HFFc6 (cell line): ENCODE measurements at places on chromosomes 2 and 18.

DNA sequence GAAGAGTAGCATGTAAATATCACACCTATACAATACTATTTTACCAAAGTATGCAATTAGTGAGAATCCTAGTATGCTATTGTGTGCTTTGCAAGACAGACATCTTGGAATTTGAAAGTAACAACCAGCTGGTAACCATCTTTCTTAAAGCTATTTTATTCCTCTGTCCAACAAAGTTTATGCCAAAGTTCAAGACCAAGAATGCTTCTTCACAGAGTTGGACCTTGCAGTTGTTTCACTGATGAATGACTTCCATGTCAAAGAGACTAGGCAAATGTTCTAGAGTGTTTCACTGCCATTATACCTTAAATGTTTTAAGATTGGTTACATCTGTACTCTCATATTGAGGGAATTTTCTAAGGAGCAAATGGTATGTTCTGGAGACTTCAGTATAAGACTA lies 215.2 kb upstream of the CRIM1 start:
- no peaks in the 10 kb centered on the region for H3K36me3 ChIP-seq
- H3K27ac ChIP-seq = no peak overlapping the region
- no peaks in the 10 kb centered on the region for H3K4me1 ChIP-seq
- DNase-seq = no peak
- peaks cover 2% of the 10 kb centered on the region; the same call in 1 of the 2 replicates for H3K27me3 ChIP-seq
- no peak overlapping the region for H3K4me3 ChIP-seq

DNA sequence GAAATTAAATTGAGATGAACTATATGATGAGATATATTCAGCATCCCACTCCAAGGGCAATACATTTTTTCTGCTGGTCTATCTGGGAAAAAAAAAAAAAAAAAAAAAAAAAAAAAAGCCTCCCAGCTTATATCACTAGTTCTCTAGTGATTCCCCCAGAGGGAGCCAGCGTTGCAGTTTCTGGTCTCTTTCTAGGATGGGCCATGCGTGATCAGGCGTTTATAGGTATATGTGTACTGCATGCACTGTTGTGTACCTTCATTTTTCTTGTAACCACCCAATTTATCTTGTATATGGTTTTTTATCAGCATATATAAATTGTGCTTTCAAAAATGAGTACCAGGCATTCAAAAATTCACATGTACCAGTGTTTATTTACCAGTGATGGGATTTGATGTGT lies 35.1 kb downstream of the DCDC2C start:
- no peak overlapping the region for H3K27ac ChIP-seq
- no peak overlapping the region for H3K4me3 ChIP-seq
- no peaks in the 10 kb centered on the region for H3K4me1 ChIP-seq
- DNase-seq = no peak
- no peaks in the 10 kb centered on the region for H3K36me3 ChIP-seq

DNA sequence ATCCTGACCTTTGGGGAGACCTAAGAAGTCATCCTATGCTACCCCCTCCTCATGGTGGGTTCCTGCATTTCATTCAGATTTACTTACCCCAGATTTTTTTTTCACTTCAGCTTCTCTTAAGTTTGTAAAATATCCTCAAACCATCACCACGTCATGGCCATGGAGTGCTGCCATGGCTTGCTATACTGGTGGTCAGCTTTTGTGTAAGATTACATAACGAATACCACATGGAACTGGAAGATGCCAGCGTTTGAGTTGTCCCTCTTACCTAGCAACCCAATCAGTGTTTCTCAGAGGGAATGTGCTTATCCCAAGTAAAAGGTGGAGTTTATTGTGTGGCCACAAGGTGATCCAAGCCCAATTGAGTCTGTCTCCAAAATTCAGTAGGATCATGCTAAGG lies 148.6 kb upstream of the ALPP start:
- DNase-seq = no peak
- H3K36me3 ChIP-seq = no peaks in the 10 kb centered on the region
- no peak overlapping the region for H3K4me3 ChIP-seq
- no peak overlapping the region for H3K27ac ChIP-seq

DNA sequence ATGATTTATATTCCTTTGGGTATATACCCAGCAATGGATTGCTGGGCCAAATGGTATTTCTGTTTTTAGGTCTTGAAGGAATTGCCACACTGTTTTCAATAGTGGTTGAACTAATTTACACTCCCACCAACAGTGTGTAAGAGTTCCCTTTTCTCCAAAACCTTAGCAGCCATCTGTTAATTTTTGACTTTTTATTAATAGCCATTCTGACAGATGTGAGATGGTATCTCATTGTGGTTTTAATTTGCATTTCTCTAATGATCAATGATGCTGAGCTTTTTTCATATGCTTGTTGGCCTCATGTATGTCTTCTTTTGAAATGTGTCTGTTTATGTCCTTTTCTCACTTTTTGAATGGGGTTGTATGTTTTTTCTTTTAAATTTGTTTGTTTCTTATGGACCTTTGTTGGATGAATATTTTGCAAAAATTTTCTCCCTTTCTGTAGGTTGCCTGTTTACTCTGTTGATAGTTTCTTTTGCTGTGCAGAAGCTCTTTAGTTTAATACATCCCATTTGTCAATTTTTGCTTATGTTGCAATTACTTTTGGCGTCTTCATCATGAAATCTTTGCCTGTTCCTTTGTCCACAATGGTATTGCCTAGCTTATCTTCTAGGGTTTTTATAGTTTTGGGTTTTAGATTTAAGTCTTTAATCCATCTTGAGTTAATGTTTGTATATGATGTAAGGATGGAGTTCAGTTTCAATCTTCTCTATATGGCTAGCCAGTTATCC lies 119.7 kb upstream of the XIRP2 start:
- H3K4me1 ChIP-seq = no peaks in the 10 kb centered on the region
- H3K4me3 ChIP-seq = no peak overlapping the region
- no peak for DNase-seq
- H3K27ac ChIP-seq = no peak overlapping the region

- H3K4me1 ChIP-seq = peaks cover 41% of the 10 kb centered on the region
- peak overlapping the region; percentile 78 for H3K4me3 ChIP-seq
- H3K27me3 ChIP-seq = no peaks in the 10 kb centered on the region; the same call in 1 of the 2 replicates
- H3K36me3 ChIP-seq = peaks cover 31% of the 10 kb centered on the region
- peak overlapping the region; percentile 91 for H3K27ac ChIP-seq
Measured at GRCh38 chr2:39524061-39524460, 87.0 kb upstream of the MAP4K3 start.

DNA sequence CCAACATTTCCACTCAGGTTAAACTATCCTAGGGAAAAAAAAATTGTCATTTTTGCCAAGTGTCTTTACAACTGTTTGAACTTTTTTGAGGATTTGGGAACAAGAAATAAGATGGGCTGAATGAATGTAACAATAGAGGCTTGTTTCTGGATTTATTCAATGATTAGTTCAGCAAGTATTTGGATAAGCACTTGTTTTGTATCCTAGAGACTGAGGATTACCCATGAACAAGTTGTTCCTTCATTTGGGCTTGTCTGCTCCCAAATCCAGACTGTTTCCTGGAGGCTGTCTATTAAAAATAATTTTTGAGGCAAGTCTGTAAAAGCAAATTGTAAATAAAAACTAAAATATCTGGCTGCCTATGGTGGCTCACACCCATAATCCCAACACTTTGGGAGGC lies 62.0 kb upstream of the CSRNP3 start:
- H3K27me3 ChIP-seq = no peaks in the 10 kb centered on the region
- no peak overlapping the region for H3K4me3 ChIP-seq
- no peak for DNase-seq
- H3K27ac ChIP-seq = no peak overlapping the region
- H3K4me1 ChIP-seq = no peaks in the 10 kb centered on the region

- H3K27me3 ChIP-seq = no peaks in the 10 kb centered on the region
- DNase-seq = peak; percentile 3
- no peak overlapping the region for H3K4me3 ChIP-seq
- H3K4me1 ChIP-seq = peaks cover 28% of the 10 kb centered on the region
Measured at GRCh38 chr2:138712212-138712979, 67.8 kb downstream of the NXPH2 start.

DNA sequence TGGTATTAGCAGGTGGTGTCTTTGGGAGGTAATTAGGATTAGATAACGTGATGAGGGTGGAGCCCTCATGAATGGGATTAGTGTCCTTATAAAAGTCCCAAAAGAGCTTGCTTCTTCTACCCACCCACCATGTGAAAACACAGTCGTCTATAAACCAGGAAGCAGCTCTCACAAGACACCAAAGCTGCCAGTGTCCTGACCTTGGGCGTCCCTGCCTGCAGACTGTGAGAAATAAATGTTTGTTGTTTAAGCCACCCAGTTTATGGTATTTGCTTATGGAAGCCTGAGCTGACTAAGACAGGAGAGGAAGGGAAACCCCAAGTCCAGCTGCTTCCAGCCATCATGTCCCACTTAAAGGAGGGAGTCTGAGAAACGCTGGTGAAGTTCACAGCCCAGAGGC lies 13.6 kb downstream of the ADI1 start:
- H3K36me3 ChIP-seq = peaks cover 49% of the 10 kb centered on the region
- H3K4me3 ChIP-seq = no peak overlapping the region

DNA sequence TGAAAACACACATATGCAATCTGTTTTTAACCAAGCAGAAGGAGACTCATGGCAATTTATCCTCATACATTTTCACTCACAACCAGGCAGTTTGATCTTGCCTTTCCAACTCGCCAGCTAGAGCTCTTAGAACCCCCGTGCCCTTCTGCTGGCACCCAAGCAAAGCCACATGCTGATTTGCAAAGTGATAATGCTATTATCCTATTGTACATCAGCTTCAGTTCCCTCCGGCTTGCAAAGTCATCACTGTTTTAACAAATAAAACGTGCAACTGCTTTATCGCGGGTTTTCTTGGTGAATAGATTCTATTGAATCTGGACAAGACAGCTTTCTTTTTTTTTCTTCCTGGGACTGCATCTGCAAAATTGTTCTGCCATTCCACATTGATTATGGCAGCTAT lies 314.6 kb downstream of the LNPK start:
- no peak for DNase-seq
- H3K27ac ChIP-seq = no peak overlapping the region
- H3K27me3 ChIP-seq = peaks cover 10% of the 10 kb centered on the region; the same call in 1 of the 2 replicates
- H3K4me1 ChIP-seq = no peaks in the 10 kb centered on the region
- no peaks in the 10 kb centered on the region for H3K36me3 ChIP-seq
- no peak overlapping the region for H3K4me3 ChIP-seq

DNA sequence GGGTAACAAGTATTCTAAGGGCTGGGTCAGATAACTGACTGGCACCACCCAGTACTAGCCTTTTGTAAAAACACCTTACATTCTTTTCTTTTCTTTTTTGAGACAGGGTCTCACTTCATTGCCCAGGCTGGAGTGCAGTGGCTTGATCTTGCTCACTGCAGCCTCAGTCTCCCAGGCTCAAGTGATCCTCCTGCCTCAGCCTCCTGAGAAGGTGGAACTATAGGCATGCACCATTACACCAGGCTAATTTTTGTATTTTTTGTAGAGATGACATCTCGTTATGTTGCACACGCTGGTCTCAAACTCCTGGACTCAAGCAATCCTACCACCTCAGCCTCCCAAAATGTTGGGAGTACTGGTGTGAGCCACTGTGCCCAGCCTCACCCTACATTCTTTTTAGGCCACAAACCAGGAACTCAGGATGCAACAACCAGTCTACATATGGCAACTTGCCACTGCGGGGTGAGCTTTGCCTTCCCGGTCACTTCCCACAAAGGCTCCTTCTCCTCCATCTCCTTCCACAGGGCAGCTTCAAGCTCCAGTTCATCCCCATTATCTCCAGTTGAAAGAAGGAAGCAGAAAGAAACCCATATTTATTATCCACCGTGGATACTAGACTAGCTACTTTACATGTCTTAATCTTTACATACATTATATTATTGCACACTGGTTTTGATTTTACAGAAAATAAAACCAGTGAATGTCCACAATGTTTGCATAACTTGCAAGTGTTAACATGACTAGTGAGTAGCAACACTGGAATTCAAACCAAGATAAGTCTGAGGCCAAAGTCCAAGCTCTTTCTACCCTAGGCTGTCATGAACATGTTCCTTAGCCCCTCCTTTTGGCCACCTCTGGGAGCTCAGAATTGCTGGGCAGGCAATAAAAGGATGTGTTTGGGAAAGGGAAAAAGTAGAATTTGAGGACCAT lies 23.7 kb upstream of the AP1S3 start:
- H3K4me1 ChIP-seq = peaks cover 27% of the 10 kb centered on the region
- H3K27ac ChIP-seq = peak overlapping the region; percentile 79
- no peaks in the 10 kb centered on the region for H3K27me3 ChIP-seq
- peak; percentile 35 for DNase-seq

GRCh38 chr2:38076710-38077430 lies 919 bp upstream of the CYP1B1 start:
- DNase-seq = peak; percentile 56
- no peaks in the 10 kb centered on the region for H3K36me3 ChIP-seq
- H3K27ac ChIP-seq = peak overlapping the region; percentile 31; the same call in 1 of the 2 replicates
- H3K4me3 ChIP-seq = peak overlapping the region; percentile 80
- H3K27me3 ChIP-seq = peaks cover 31% of the 10 kb centered on the region

DNA sequence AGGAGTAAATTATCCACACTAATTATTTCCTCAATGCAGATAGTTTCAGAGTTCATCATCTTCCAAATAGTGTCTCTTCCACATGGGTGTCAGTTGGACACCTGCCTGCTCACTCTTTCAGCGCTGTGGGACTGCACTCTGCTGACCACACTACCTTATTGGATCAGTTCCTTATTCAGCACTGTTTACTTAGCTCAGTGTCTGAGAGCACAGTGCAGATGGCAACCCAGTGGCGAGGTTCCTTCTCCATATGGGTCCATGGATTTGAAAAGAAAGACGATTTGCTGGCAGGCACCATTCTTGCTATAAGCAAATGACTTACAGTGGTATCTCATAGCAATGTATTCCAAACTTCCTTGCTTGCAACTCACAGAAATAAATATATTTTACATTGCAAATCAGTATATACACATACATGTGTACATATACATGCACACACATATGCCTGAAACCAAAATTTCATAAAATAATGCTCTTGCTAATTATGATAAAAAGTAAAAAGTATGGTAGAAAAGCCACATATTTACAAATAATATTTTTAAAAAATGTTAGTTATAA lies 354.8 kb downstream of the INSIG2 start:
- no peak overlapping the region for H3K4me3 ChIP-seq
- DNase-seq = no peak
- H3K27ac ChIP-seq = no peak overlapping the region
- peaks cover 2% of the 10 kb centered on the region; the same call in 1 of the 2 replicates for H3K27me3 ChIP-seq
- H3K36me3 ChIP-seq = no peaks in the 10 kb centered on the region
- H3K4me1 ChIP-seq = no peaks in the 10 kb centered on the region

DNA sequence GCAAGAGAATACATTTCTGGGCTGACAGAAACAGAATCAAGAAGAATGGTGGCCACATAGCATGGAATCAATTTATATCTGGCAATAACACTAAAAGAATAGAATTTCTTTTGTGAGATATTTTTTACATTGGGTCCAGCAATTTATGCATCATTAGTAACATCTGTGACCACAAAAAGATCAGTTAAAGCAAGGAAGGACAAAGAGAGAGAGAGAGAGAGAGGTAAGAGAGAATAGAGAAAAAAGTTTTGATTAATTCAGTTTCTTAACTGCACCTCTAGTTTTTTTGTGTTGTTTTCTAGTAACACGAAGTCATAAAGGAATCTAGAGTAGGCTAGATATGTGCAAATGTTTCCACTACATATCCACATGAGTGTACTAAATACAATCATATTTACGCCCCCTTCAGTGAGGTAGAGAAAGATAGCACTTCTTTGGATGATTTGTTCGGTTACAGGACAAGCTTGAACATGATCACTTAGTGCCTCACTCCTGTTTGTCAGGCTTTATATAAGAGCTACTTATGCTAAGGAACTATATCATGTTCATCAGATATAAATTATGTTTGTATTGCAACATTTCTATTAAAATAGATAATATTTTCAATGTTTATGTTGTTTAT lies 247.4 kb upstream of the COL3A1 start:
- peaks cover 22% of the 10 kb centered on the region for H3K4me1 ChIP-seq
- no peaks in the 10 kb centered on the region for H3K36me3 ChIP-seq
- H3K27me3 ChIP-seq = no peaks in the 10 kb centered on the region
- no peak overlapping the region for H3K27ac ChIP-seq
